Left lobe of liver (tissue), 2 donors: ENCODE measurements at places on chromosomes 5 and 9.

GRCh38 chr5:37738057-37738691 is 101.7 kb downstream of the GDNF start:
- DNase-seq = no peak

- peak; percentile 79 for DNase-seq
Observed at GRCh38 chr9:110208031-110208430, at the start of gene C9orf152. TSS of gene C9orf152 (minus strand) at chr9:110208159. CDS start at chr9:110207579, 580 bp downstream.

DNA sequence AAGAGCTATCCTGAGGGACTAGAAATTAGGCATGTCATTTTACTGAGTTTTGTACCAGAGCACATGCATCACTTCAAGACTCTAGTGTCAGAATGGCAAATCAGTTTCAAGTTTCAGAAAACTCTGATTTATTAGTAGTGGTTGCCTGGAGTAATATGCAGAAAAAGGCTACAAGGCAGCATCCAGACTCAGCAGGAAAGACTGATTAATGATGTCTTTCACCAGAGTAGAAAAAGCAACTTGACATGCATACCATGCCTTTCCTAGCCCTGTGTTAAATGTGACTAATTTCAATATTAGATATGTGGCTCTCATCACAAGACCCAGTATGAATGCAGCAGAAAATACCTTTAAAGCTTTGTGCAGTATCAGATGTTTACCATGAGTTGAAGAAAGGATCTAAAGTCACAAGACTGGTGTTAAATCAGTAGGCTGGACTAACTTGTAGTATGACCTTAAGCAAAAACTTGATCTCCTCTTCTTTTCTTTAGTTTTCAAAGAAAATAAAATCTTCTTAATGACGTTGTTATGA is 1251.2 kb upstream of the C9orf72 start:
- no peak for DNase-seq

GRCh38 chr5:14913096-14913495 is 41.5 kb upstream of the ANKH start:
- DNase-seq = no peak

DNA sequence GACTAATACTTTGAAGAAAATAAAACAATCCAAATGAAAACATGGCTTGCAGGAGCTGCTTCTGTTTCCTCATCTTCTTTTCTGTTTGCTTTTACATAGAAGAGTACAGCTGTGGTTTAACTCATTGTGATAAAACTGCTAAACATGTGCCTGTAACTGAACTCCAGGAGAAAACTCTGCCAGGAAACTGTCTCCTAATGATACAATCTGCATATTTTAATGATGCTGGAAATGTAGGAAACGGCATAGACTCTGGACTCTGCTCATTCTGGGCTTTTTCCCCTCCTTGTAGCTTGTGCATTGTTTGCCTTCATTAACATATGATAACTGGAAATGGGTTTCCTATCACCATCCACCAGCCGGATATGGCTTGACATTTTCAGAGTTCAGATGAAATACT is 813.3 kb upstream of the WWC1 start:
- DNase-seq = no peak

DNA sequence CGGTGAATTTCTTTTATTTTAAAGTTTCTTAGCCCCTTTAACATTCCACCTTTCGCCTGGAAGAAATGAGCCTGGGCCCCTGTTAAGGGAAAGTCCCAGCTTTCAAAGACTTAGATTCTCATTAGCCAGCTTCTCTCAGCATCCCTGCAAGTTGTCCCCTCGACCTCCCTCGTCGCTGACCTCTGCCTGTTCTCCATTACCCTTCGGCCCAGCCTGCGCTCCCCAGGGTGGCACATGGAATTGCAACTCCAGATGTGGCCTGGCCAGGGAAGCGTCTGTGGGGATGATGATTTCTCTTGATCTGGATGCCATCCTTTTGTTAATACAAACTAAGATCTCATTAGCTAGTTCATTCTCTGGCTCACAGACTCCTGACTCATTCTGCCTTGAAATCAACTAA is 43.4 kb upstream of the FANCC start:
- no peak for DNase-seq

GRCh38 chr5:23013395-23013998 is 160.4 kb upstream of the CDH12 start:
- DNase-seq = no peak

- no peak for DNase-seq
Observed at GRCh38 chr5:96014395-96014794, 52.7 kb upstream of the ELL2 start.

DNA sequence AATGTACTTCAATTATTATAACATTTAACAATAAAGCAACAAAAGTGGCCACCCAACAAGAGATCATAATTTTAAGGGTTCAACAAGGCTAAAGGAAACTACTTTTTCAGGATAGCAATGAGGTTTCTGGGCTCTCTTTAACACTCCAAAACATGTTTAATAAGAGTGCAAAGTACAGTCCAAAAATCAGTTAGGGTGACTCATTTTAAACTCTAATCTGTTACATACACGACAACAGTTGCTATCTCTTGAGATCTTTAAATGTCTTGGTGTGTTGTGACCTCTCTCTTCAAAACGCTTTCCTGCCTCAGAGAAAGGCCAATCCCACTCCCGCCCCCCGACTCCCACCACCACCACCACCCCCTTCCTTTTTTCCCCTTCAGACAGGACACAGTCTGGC is 11.5 kb downstream of the NFIB start:
- DNase-seq = no peak

DNA sequence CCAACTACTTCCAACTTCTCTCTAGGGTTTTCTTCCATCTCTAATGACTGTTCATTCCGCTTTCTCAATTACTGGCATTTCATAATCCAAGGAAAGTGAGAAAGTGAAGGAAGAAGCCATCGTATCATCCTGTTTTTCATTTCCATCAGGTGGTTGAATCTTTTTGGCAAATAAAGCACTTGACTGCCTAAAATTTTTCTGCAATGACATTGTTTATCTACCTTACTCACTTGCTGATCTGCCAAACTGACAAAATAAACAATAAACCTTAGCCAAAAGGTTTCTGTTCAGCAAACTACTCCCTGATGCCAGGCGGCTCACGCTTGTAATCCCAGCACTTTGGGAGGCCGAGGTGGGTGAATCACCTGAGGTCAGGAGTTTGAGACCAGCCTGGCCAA is 18.4 kb downstream of the FNBP1 start:
- peak; percentile 73 for DNase-seq

DNA sequence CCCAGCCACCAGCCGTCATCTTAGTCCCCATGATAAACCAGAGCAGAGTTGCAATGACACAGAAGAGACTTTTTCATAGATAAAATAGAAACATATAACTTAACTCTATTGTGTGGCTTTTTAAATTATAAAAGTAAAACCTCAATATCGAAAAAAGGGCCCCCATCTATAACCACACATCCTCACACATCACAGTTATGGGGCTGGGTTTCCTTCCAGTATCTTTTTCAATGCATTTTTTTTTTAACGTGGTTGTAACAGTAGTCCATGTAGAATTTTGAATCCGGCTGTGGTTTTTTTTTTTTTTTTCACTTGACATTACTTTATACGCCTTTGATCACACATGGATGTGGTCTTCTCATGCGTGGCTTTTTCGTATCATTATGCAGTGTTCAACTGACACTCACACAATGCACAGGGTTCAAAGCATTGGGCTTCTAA is 77.4 kb downstream of the CFAP77 start:
- DNase-seq = no peak

DNA sequence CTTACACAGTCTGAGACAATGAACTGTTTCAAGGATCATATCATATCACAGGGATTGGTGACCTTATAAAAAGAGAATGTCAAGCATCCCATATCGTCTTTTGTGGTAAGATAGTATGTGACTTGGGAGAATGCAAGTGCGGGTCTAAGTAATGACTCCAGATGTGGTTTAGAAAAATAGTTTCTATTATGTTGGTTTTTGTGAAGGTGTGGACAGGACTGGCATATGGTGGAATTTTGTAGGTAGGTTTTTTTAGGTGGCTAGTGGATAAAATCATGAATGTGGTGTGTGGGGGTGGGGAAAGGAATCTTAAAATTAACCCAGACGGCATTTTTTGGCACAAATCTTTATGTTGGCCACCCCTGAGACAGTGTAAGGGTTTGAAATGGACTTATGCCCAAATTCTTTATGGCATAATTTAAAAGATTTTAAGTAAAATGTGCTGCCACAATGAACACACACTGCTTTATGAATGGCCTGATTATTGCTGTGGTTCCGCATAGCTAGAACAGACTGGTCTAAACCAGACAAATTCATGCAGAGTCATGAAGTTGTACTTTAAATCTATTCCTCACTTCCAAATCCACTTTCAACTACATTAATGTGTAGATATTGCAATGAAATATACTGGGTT is 204.8 kb upstream of the HAPLN1 start:
- DNase-seq = no peak

- DNase-seq = no peak
Observed at GRCh38 chr5:134741052-134741451, 2.7 kb downstream of the CAMLG start.

GRCh38 chr5:75566710-75567309 is 44.4 kb upstream of the ANKDD1B start:
- DNase-seq = no peak

DNA sequence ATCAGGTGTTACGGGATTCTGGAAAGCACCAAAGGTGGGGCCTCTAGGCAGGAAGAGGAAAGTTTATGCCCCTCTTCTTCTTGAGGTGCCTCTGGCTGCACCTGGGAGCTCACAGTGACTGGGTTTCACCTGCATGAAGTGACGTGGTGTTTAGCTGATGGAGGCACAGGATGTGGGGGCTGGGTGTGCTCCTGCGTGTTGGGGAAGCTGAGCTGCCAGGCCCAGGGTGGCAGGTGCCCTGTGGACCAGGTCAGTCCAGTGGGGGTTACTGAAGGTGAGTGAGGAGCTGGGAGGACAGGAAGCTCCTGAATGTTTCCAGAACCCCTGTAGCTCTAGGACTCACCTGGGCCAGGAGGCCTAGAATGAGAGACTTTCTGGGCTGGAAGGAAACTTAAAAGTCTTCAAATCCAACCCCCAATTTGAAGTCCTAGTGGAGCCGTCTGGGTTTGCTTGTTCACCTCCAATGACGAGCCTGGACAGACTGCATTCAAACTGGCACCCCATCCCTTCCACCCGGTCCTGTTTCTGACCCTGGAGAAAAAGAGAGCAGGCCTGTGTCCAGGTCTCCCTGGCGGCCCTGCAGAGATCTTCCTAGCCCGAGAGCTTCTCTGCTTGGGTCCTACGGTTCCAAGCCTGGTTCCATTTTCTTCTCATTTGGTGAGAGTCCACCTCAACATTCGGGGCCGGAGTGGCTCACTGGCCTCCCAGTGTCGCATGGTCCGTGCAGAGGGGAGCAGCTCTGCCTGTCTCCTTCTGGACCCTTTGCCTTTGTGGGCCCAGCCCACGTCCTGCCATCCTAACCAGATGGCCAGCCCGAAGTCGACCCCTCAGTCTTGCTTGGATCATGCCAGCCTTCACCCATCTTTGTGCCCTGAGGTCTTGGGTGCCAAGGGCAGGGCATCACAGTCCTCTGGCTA is 22.3 kb downstream of the TRAF1 start:
- no peak for DNase-seq
